ELF-1 (cell line): ENCODE measurements at places on chromosomes 2 and 18.

DNA sequence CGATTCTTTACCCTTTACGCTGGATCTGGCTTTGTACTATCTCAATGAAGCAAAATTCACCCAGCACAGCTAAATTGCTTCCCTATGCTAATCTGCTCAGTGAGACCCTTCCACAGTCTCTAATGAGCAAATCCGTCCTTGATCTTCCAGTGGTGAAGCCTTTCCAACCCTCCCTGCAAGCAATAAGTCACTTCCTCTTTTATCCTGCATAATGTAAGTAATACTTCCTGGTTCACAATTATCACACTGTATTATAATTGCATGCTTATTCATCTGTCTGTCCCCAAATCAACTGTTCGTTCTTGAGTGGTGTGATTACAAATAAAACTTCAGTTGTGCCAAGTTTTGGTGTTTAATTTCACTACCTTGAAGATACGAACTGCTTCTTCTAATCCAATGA, 404.0 kb downstream of the ADCYAP1 start:
- DNase-seq, result no peak

- DNase-seq, result no peak
These were observed 377.9 kb upstream of the RAB12 start for GRCh38 chr18:8231316-8231715.

DNA sequence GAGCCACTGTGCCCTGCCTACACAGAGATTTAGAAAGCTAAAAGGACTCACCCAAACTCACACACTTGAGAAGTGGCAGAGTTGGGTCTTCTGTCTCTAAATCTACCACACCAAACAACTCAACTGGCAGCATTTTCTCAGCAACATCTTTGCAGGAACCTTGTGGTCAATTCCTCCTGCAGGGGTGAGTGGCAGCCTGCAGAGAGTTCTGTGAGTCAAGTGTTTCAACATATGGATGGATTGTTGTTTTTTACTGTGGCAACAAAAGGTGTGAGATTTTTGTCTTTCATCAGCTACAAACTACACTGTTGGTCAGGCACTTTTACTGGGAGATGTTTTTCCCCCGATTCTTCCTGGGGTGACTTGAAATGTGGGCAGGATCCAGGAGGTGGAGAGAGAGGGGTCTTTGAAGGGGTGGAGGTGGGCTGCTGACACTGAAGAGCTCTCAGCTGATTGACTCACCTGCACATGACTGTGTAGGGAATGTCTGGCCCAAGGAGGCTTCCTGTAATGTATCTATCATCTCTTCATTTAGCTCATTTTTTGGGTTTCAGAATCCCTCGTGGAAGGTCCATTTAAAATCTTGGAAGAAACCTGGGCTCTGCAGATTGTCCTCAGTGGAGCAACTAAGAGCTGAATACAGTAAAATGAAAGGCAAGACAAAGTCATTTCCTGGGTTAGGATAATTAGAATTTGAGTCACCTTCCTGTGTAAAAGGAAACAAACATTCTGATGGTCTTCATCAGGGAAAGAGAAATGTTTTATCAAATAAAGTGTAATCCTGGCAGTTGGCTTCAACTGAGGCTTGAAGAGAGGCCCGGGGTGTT, 98.6 kb downstream of the MSH2 start:
- DNase-seq, result no peak

- no peak for DNase-seq
These were observed 165.0 kb downstream of the ANKRD44 start for GRCh38 chr2:197145471-197146056.

DNA sequence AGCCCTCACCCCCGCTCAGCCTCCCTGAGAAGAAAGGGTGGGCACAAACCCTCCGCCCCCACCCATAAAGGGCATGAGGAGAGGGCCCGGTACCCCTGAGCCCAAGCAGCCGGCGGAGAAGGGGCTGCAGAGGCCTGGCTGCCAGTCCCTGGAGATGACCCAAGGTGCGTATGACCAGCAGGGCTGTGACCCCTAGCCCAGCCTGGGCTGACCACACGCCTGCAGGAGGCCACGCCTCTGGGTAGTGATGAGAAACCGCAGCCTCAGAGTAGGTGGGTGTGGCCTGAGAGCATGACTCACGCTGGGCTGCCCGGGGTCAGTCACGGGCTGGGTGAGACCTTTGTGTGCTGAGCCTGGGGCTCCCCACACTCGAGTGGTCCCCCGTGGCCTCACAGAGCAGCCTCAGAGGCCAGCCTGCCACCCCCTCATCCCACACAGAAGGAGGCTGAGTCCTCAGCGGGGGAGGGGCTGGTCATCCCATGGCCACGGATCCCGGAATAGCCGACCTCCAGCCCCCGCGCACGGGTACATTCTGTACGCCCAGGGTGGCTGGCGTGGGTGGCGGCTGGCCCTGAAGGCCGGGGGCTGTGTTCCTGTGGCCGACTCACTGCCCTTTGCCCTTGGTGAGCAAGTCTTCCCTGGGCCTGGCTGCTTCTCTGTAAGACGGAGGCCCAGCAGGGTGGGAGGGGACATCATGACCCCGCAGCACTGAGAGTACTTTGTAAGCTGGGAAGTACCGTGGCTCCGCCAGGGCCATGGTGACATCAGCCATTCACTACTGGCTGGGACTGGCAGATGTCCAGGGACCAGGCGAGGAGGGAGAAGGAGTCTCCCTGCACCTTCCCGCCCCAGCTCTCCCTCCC, 110.8 kb upstream of the OTOS start:
- DNase-seq, result peak; percentile 91

DNA sequence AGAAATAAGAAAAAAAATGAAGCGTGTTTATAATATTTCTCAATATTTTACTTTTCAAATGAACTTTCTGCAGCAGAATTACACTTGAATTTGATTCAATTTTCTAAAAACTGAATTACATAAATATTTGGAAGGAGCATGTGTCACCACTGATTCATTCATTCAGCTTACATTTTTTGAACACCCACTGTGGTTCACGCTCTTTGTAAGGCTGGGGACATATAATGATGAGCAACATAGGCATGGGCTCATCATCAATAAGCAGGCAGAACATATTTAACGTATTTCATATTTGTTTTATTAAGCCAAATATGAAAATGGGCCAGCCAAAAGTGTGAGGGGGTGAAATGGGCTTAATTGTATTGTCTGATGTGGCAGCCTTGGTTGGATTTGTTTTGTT, 209.1 kb downstream of the CTNNA2 start:
- no peak for DNase-seq

- DNase-seq, result no peak
These were observed 89.8 kb upstream of the BCL2L11 start for GRCh38 chr2:111030945-111031344.

DNA sequence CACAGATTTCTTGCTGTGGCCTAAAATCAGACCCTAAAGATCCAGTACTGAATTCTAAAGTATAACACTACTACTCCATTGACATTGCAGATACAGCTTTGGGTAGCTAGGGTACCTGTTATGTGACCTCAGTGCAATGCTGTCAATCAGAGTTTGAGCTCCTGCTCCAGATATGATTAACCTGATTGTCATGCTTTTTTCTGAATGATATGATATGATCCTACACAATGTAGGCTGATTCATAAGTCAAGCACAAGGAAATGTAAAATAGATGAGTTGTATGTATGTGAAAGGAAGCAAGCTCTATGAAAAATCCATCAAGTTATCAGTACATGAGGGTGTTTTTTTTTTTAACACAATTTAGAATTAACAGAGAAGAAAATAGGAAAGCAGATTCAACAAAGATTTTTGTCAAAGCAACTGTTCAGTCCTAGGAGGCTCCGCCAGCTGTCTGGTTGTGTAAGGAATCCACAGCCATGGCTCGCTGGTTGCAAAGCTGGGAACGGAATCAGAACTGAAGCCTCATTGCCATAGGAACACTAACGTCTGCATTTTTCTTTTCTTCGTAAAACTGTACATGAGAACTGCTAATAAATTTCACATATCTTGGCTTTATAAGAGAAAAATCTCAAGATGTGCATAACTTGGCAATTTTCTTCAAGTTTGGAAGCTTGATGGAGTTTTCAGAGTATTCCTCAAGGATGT, 52.9 kb downstream of the NR4A2 start:
- DNase-seq, result no peak

GRCh38 chr2:23503682-23504081, 118.7 kb downstream of the KLHL29 start:
- peak; percentile 61 for DNase-seq

DNA sequence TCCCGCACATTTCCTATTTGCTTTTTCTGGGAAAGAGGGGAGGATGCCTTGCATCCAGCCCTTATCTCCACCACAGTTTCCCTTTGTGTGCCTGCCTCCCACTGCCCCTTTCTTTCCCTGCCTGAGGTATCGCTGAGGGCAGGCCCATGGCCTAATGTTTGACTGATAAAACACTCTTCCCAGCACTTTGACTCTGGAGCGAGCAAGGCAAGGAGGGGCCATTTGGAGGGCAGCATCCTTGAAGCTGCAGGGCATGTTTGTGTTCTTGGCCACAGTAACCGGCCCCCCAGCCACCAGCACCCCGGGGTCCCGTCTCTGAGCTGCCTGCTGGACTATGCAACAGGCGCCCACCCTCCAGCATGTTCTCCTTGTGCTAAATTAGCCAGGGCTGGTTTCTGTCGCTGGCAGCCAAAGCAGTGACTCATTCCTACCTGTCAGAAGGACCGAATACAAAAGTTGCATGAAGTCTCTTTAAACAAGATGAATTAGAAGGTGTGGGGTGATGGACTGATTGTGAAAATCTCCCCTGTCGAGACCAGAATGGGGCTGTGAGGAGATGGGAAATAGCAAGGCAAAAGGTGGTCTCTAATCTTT, 50.7 kb downstream of the BCL2L11 start:
- DNase-seq, result peak; percentile 51

GRCh38 chr18:51194604-51195003, 2.9 kb downstream of the MEX3C start:
- peak; percentile 28 for DNase-seq

DNA sequence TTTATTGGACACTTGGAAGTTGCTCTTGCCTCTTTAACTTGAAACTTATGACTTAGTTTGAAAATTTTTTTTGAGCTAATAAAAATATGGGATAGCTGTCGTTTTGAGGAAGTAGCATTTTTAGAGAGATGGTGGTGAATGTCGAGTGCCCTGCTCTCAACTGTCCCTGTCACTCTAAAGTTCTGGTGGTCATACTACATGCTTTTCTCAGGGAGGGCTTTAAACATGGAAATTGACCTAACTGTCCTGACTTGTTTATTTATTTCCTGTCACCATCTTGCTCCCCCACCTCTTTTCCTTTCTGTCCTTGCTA, 16.0 kb downstream of the CEP192 start:
- DNase-seq, result no peak

- DNase-seq, result no peak
These were observed 58.7 kb downstream of the PIGN start for GRCh38 chr18:62128157-62128556.

- DNase-seq, result no peak
These were observed 75.5 kb downstream of the GULP1 start for GRCh38 chr2:188367164-188367563.

DNA sequence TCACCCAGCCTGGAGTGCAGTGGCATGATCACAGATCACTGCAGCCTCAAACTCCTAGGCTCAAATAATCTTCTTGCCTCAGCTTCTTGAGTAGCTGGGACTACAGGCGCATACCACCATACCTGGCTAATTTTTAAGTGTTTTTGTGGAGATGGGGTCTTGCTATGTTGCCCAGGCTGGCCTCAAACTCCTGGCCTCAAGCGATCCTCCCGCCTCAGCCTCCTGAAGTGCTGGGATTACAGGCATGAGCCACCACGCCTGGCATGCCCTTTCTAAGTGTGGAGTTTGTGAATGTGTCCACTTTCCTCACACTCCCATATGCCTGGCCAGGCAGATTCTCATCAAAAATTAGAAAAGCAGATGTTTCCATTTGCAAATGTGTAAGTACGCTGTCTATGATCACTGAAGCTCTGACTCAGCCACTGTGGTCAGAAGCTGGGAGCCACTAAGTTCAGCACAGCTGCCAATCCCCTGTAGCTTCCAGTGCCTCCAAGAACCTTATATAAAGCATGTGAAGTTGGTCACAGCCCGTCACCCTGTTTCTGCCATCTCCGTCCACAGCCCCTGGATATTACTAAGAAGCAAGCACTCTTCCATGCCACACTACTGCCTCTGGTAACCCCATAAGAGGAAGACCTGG, 155.4 kb downstream of the FAM210A start:
- DNase-seq, result no peak

- no peak for DNase-seq
These were observed 215.2 kb downstream of the MCFD2 start for GRCh38 chr2:46700435-46700834.

DNA sequence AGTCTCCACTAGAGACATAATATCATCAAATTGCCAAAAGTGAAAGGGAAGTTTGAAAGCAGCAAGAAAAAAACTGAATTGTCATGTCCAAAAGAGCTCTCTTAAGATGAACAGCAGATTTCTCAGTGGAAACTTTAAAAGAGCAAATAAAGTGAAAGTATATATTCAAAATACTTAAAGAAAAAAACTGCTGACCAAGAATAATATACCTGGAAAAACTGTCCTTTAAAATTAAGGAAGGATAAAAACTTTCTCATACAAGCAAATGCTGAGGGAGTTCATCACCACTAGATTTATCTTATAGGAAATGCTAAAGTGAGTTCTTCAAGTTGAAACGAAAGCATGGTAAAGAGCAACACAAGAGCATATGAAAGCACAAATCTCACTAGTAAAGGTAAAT, 83.3 kb upstream of the SCN1A start:
- DNase-seq, result no peak

DNA sequence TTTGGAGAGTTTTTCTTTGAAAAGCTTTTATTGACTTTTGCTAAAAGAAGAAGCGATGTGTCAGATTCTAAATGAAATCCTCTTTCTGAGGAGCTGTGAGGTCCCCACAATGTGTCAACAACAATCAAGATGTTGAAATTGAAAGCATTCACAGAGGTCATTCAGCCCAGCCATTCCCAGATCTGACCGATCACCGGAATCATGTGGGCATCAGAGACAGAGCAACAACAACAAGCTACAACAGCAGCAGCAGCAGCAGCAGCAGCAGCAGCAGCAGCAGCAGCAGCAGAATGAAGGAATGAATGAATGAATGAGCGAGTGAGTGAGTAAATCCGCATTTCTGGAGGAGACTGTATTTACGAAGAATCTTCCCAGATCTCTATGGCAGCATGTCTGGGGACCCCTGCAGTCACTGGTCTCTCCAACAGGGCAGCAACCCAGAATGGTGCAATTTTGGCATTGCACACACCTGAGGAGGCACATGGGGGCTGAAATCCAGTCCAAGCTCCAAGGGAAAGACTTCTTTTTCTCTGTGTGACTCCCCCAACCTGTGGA, 299.0 kb downstream of the MYCN start:
- DNase-seq, result no peak

DNA sequence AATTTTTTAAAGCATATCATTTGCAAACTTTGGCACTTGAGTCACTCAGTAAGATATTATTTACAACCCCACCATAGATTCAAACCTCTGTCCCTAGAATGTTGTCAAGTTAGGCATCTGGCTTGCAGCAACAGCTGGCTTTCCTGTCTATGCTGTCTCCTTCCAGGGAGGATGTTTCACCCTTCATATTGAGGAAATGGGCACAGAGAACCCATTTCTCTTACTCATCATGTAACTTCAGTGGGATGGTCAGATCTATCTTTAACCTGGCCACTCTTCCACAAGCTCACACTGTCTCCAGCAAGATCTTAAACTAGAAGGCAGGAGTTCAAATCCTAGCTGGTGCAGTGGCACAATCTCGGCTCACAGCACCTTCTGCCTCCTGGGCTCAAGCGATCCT, 15.8 kb downstream of the LCT start:
- DNase-seq, result no peak

- DNase-seq, result no peak
These were observed 167.0 kb downstream of the MYO5B start for GRCh38 chr18:50027996-50028395.

GRCh38 chr2:22907330-22907729, 477.6 kb upstream of the KLHL29 start:
- DNase-seq, result no peak

GRCh38 chr2:235347691-235348090, 146.2 kb upstream of the AGAP1 start:
- no peak for DNase-seq

- DNase-seq, result no peak
These were observed 147.2 kb upstream of the HAAO start for GRCh38 chr2:42939411-42940206.
